Left ventricle myocardium superior (tissue), 1 donor: ENCODE measurements at places on chromosomes 16 and 17. TPM values are rescaled to one million over a fixed set of nuclear protein-coding genes. Genes with fewer than 3 reads are reported as not detected.

Gene PMP22
- 179 TPM for total RNA-seq

Gene TMEM238L
- total RNA-seq: not detected

Gene HOXB8
- not detected for total RNA-seq

Gene TMEM235
- total RNA-seq: not detected

Gene CAVIN1
- total RNA-seq: 216 TPM

Gene FBXO39
- not detected for total RNA-seq

Gene ANKRD40CL
- not detected for total RNA-seq

Gene NLRC3
- total RNA-seq: 1.1 TPM

Gene SLC13A2
- not detected for total RNA-seq

Gene GPR179
- not detected for total RNA-seq

Gene E4F1
- 14.2 TPM for total RNA-seq

Gene XYLT1
- 1.6 TPM for total RNA-seq

Gene RTN4RL1
- 1.9 TPM for total RNA-seq

Gene CHST5
- total RNA-seq: 0.07 TPM

Gene IRX5
- total RNA-seq: 0.47 TPM

Gene KRT36
- total RNA-seq: not detected

Gene SLC52A1
- not detected for total RNA-seq

Gene P3H4
- 7.0 TPM for total RNA-seq

Gene PPL
- total RNA-seq: 18.4 TPM

Gene CCDC154
- 1.6 TPM for total RNA-seq

Gene COL1A1
- 26.8 TPM for total RNA-seq

Gene TERB1
- not detected for total RNA-seq

Gene GPR142
- 0.15 TPM for total RNA-seq
